ENCODE measurements at places on chromosomes 1 and 21. TPM values are rescaled to one million over a fixed set of nuclear protein-coding genes. Genes with fewer than 3 reads are reported as not detected.

The WDR64 gene
- not detected for total RNA-seq

The HAO2 gene
- not detected for total RNA-seq

The RXRG gene
- total RNA-seq, result not detected

The KRTAP19-1 gene
- total RNA-seq, result not detected

The C1QB gene
- not detected for total RNA-seq

The LCE1E gene
- total RNA-seq, result not detected

The MAP10 gene
- 0.85 TPM for total RNA-seq

The PTGS2 gene
- total RNA-seq, result 59.8 TPM

The CASQ1 gene
- total RNA-seq, result 0.20 TPM

The FAAH gene
- total RNA-seq, result 0.72 TPM

The THEM5 gene
- total RNA-seq, result not detected

The DYNLT5 gene
- total RNA-seq, result 0.65 TPM

The CFAP141 gene
- total RNA-seq, result not detected

The GBP1 gene
- total RNA-seq, result 12.4 TPM

The S100A8 gene
- not detected for total RNA-seq

The TSSK3 gene
- 0.13 TPM for total RNA-seq

The SEMA4A gene
- 1.6 TPM for total RNA-seq

The ADGRB2 gene
- 16.7 TPM for total RNA-seq

The MCOLN3 gene
- 0.73 TPM for total RNA-seq

The RBP7 gene
- total RNA-seq, result not detected

The PI4KB gene
- 49.5 TPM for total RNA-seq

The DLGAP3 gene
- 0.07 TPM for total RNA-seq

The PLA2G2C gene
- not detected for total RNA-seq

The GPR37L1 gene
- total RNA-seq, result not detected

The SH3BGRL3 gene
- 84.3 TPM for total RNA-seq

The IGSF21 gene
- total RNA-seq, result not detected

The DISP3 gene
- total RNA-seq, result not detected

The TNFRSF4 gene
- total RNA-seq, result 0.17 TPM

The CCDC17 gene
- total RNA-seq, result 1.0 TPM

The BARHL2 gene
- total RNA-seq, result not detected

The SLC41A1 gene
- total RNA-seq, result 39.6 TPM

The APCS gene
- not detected for total RNA-seq

The UBXN10 gene
- total RNA-seq, result not detected

The ZNF691 gene
- total RNA-seq, result 7.8 TPM

The SPRR5 gene
- total RNA-seq, result not detected

The PRELP gene
- 10.8 TPM for total RNA-seq

The IL19 gene
- total RNA-seq, result not detected

The SGIP1 gene
- total RNA-seq, result 29.0 TPM

The RAB42 gene
- total RNA-seq, result 2.2 TPM

The EIF2D gene
- 51.2 TPM for total RNA-seq

Data from smooth muscle cell of the pulmonary artery (primary cell).